ENCODE measurements at places on chromosomes 6 and 20.

GRCh38 chr6:150458579-150458978 lies 89.8 kb downstream of the IYD start:
- no peak for DNase-seq

DNA sequence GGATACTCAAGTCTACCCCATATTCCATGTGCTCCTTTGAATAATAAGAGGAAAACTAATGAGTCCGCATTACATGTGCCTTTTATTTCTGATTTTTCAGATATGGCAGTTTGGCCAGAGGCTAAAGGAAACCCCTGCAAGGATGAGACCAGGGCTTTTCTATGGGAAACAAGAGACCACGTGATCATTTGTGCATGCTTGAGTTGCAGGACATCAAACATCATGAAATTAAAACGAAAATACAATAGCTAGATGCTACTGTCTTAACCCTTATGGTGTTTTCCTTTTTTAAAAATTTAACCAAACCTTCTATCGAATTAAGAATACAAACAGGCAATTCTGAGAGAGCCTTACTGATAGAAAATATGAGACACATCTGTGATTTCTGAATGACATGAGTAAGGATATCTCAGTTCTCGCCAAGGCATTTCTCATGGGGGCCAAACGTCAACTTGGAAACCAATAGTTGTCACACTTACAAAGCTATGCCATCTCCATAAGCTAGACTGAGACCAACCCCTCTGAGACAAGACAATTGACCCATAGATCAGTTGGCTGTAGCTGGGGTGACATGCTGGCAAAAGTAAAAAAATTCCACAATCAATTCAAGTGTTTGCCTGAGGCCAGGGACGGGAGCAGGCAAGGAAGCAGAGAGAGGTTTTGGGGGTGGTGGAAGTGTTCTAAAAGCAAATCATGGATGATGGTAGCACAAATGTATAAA lies 52.8 kb downstream of the RIPOR2 start:
- no peak for DNase-seq

GRCh38 chr6:16206595-16207037 lies 31.8 kb upstream of the GMPR start:
- DNase-seq, result peak; percentile 79

DNA sequence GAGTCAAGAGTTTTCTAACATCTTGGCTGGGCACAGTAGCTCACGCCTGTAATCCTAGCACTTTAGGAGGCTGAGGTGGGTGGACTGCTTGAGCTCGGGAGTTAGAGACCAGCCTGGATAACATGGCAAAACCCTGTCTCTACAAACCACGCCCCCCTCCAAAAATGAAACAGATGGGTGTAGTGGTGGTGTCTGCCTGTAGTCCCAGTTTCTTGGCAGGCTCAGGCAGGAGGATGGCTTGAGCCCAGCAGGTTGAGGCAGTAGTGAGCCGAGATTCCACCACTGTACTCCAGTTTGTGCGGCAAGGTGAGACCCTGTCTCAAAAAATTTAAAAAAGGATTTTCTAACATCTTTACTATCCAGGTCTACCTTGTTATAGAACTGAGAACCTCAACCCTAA lies 22.0 kb downstream of the FAM8A1 start:
- DNase-seq, result peak; percentile 35

GRCh38 chr6:66499851-66500250 lies 792.8 kb upstream of the EYS start:
- no peak for DNase-seq

DNA sequence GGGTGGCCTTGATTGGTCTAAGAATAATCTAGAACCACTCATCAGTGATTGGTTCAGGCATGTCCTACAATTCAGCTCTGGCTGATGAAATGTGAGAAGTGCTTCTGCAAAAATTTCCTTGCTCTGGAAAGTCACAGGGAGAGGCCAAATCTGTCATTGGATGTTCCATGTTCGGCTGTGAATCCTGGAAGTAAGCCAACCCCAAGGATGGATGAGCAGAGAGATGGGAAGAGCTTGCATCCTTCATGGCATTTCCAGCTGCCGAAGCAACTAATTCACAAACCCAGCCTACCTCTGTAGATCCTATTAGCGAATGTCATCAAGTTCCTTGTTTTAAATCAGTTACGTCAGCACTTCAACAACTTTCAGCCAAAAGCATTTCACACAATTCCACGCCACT lies 187.2 kb upstream of the SOX4 start:
- DNase-seq, result no peak

DNA sequence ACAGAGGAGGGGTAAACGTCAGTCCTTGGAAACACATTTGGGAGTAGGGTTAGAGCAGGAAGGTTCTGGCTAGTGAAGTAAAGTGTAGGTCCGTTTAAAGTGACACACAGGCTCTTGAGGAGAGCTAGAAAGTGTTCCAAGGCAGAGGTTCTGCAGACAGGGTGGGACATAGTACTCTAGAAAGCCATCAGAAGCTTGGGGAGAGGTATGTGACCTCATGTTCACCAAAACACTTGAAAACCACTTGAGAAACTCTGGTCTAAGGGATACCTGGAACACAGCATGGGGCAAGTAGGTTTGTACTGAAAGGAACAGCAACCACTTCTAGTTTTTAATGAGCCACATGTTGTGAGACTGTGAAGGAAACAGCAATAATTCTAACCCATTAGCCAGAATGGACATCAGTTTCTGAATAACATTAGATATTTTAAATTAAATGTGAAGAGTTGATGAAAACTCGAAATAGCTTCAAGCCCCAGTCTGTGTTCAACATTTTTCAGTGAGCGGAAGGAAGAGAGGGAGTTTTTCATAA lies 49.0 kb downstream of the SOBP start:
- no peak for DNase-seq

Measured in hematopoietic multipotent progenitor cell treated with erythropoietin and hydrocortisone succinate and interleukin-3 and kit ligand, for 6 days (in vitro differentiated cells).